ENCODE measurements at places on chromosomes 16 and 17.

GRCh38 chr16:74747-75334, 2.4 kb upstream of the RHBDF1 start:
- no peak for DNase-seq
- peaks cover 88% of the 10 kb centered on the region for H3K4me1 ChIP-seq
- peak overlapping the region; percentile 77 for H3K27ac ChIP-seq
- H3K27me3 ChIP-seq = peaks cover 27% of the 10 kb centered on the region
- H3K36me3 ChIP-seq = peaks cover 15% of the 10 kb centered on the region

GRCh38 chr17:40371261-40371929, 6.9 kb upstream of the GJD3 start:
- DNase-seq = no peak
- no peak overlapping the region for H3K27ac ChIP-seq

- H3K27ac ChIP-seq = no peak overlapping the region
- H3K4me1 ChIP-seq = peaks cover 53% of the 10 kb centered on the region
- no peak for DNase-seq
- H3K36me3 ChIP-seq = peaks cover 39% of the 10 kb centered on the region
Observed at GRCh38 chr16:81481207-81481821, 36.7 kb downstream of the CMIP start.

DNA sequence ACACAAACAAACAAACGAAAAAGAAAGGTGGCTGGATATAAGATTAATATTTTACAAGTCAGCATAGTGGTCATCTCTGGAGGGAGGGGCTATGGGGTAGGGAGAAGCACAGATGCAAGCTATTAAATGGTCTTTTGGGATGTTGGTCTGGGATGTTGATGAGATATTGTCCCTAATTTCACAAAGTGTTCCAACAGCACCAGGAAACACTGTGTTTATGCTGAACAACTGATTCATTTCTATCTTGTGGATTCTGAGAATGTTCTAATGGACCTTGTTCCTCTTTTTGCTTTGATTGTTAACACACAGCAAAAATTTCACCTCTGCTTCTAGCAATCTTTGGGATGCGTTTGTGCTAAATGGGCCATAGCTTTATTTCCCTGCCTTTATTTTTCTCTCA, 9.7 kb downstream of the PECAM1 start:
- no peaks in the 10 kb centered on the region for H3K27me3 ChIP-seq
- no peak for DNase-seq
- no peaks in the 10 kb centered on the region for H3K36me3 ChIP-seq

GRCh38 chr16:35310999-35311398, 1851.6 kb downstream of the TP53TG3F start:
- no peaks in the 10 kb centered on the region for H3K36me3 ChIP-seq
- no peaks in the 10 kb centered on the region for H3K27me3 ChIP-seq
- H3K4me3 ChIP-seq = no peak overlapping the region
- no peaks in the 10 kb centered on the region for H3K4me1 ChIP-seq
- no peak for DNase-seq
- H3K27ac ChIP-seq = no peak overlapping the region

- no peak overlapping the region for H3K4me3 ChIP-seq
- peaks cover 32% of the 10 kb centered on the region for H3K27me3 ChIP-seq
- H3K4me1 ChIP-seq = peaks cover 29% of the 10 kb centered on the region
- H3K36me3 ChIP-seq = no peaks in the 10 kb centered on the region
Observed at GRCh38 chr17:45218895-45219661, 2.6 kb upstream of the FMNL1 start.

DNA sequence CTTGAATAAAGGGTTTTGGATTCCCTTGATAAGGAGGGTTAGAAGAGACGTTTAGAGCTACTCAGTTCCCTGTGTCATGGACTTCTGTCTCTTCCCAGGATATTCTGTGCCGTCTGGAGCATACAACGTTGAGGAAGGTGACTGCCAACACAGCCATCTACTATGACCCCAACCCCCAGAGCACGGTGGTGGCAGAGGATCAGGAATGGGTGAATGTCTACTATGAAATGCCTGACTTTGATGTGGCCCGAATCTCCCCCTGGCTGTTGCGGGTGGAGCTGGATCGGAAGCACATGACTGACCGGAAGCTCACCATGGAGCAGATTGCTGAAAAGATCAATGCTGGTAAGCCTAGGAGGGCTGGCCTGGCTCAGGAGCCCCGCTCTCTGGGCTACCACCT, 24.7 kb downstream of the POLR2A start:
- DNase-seq = no peak
- no peaks in the 10 kb centered on the region for H3K4me1 ChIP-seq
- H3K27me3 ChIP-seq = no peaks in the 10 kb centered on the region
- no peak overlapping the region for H3K4me3 ChIP-seq
- H3K27ac ChIP-seq = no peak overlapping the region

DNA sequence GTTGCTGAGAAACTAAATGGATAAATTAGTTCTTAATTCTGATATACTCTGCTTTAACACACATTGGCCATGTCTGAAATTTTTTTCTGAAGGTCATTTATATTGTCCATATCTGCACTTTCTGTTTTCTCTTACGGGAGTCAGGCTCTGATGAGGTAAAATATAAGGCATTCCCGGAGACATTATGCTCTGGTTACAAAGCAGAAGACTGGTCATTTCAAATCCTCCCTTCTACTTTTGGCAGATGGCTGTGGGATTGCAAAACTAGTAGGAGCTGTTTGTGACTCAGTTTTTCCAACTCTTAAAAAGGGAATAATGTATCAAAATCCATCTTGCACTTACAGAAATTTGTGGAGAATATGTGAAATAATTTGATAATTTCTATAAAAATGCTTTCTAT, 92.2 kb upstream of the CPHXL start:
- H3K4me1 ChIP-seq = no peaks in the 10 kb centered on the region
- H3K27ac ChIP-seq = no peak overlapping the region

- no peaks in the 10 kb centered on the region for H3K27me3 ChIP-seq
- H3K27ac ChIP-seq = no peak overlapping the region
- peaks cover 5% of the 10 kb centered on the region for H3K36me3 ChIP-seq
- DNase-seq = no peak
Observed at GRCh38 chr16:77874347-77874746, 86.0 kb downstream of the VAT1L start.

DNA sequence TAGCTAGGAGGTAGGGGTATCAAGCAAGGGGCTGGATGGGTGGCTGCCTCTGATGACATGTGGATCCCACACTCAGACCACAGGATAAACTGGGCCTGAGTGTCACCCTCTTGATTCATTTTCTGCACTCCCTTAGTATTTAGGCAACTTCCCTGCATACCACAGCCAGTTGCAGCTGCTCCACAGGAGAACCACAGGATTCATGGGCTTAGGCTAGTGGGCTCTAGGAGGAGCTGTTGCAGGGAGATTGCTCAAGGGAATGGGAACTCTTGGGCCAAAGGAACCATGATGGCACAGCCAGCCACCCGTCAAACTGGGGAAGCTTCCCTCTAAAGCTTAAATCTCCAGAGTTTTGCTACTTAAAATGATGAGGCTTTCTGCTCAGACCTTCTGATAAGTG, 269.7 kb upstream of the ASIC2 start:
- no peak overlapping the region for H3K4me3 ChIP-seq
- H3K4me1 ChIP-seq = no peaks in the 10 kb centered on the region
- H3K27me3 ChIP-seq = no peaks in the 10 kb centered on the region
- DNase-seq = no peak

DNA sequence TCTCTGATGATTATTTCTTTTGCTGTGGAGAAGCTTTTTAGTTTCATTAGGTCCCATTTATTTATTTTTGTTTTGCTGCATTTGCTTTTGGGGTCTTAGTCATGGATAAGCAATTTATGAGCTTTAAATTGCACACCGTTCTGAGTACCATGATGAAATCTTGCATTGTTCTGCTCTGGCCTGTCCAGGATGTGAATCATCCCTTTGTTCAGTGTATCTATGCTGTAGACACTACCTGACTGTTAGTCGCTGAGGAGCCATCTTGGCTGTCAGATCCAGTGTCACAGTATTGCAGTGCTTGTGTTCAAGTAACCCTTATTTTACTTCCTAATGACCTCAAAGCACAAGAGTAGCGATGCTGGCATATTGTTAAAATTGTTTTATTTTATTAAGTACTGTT, 218.0 kb upstream of the CNTNAP4 start:
- no peak overlapping the region for H3K27ac ChIP-seq
- DNase-seq = no peak
- no peaks in the 10 kb centered on the region for H3K27me3 ChIP-seq
- no peaks in the 10 kb centered on the region for H3K36me3 ChIP-seq
- no peaks in the 10 kb centered on the region for H3K4me1 ChIP-seq
- H3K4me3 ChIP-seq = no peak overlapping the region

GRCh38 chr16:11871193-11871592, 19.9 kb upstream of the RSL1D1 start:
- H3K27me3 ChIP-seq = no peaks in the 10 kb centered on the region
- no peak overlapping the region for H3K4me3 ChIP-seq
- peaks cover 14% of the 10 kb centered on the region for H3K36me3 ChIP-seq
- no peak overlapping the region for H3K27ac ChIP-seq
- DNase-seq = no peak
- no peaks in the 10 kb centered on the region for H3K4me1 ChIP-seq

DNA sequence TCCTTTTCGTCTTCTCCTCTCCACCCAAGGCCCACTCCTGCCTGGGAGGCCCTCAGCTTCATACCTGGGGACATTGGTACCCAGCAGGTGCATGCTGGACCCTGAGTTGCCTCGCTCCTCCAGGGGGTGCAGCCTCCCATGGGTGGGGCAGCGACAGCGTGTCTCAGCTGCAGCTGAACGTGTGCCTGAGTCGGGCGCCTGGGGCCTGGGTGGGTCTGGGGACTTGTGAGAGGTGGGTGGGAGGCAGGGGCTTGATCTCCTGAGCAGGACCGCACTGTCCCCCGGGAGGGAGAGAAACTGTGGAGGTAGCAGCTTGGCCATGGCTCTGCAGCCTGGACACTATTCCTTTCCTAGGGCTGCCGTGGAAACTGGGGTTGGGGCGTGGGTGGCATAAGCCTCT, 24.8 kb upstream of the ENGASE start:
- H3K36me3 ChIP-seq = peaks cover 11% of the 10 kb centered on the region
- H3K27ac ChIP-seq = no peak overlapping the region
- H3K27me3 ChIP-seq = no peaks in the 10 kb centered on the region
- H3K4me1 ChIP-seq = peaks cover 16% of the 10 kb centered on the region

- no peak for DNase-seq
- H3K36me3 ChIP-seq = no peaks in the 10 kb centered on the region
- H3K27ac ChIP-seq = no peak overlapping the region
- no peaks in the 10 kb centered on the region for H3K4me1 ChIP-seq
Observed at GRCh38 chr16:48978501-48978900, 303.1 kb downstream of the CBLN1 start.

- H3K36me3 ChIP-seq = peaks cover 41% of the 10 kb centered on the region
- no peak overlapping the region for H3K27ac ChIP-seq
- no peak overlapping the region for H3K4me3 ChIP-seq
- no peaks in the 10 kb centered on the region for H3K27me3 ChIP-seq
- peaks cover 55% of the 10 kb centered on the region for H3K4me1 ChIP-seq
Observed at GRCh38 chr16:27726621-27727261, 176.8 kb downstream of the KATNIP start.

GRCh38 chr17:34843682-34844081, 117.6 kb downstream of the CCT6B start:
- no peak overlapping the region for H3K27ac ChIP-seq
- H3K4me3 ChIP-seq = no peak overlapping the region
- no peaks in the 10 kb centered on the region for H3K36me3 ChIP-seq
- DNase-seq = no peak
- no peaks in the 10 kb centered on the region for H3K4me1 ChIP-seq
- peaks cover 2% of the 10 kb centered on the region for H3K27me3 ChIP-seq

DNA sequence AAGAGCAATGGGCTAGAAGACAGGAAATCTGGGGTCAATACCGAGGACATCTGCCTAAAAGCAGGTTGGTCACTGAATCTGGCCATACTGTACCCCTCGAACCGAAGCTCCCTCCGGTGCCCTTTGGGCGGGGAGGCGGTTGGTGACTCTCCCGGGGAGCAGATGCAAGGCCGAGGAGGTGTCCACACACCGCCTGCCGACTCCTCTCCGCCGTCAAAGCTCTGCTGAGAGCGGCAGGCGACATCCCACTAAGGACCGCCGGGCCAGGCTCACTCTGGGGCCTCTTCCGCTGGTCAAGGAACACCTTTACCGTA, 458 bp downstream of the ZNF200 start:
- peaks cover 16% of the 10 kb centered on the region for H3K4me1 ChIP-seq
- no peaks in the 10 kb centered on the region for H3K27me3 ChIP-seq
- H3K27ac ChIP-seq = peak overlapping the region; percentile 98
- DNase-seq = no peak

DNA sequence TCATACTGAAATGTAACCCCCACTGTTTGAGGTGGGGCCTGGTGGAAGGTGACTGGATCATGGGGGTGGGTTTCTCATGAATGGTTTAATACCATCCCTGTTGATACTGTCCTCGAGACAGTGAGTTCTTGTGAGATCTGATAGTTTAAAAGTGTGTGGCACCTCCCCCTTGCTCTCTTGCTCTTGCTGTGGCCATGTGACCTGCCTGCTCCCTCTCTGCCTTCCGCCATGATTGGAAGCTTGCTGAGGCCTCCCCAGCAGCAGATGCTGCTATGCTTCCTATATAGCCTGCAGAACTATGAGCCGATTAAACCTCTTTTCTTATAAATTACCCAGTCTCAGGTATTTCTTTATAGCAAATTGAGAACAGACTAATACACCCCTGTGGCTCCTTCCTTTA, 40.6 kb downstream of the STAT3 start:
- no peak overlapping the region for H3K4me3 ChIP-seq
- no peak for DNase-seq
- H3K27ac ChIP-seq = no peak overlapping the region
- H3K36me3 ChIP-seq = peaks cover 16% of the 10 kb centered on the region
- no peaks in the 10 kb centered on the region for H3K4me1 ChIP-seq

DNA sequence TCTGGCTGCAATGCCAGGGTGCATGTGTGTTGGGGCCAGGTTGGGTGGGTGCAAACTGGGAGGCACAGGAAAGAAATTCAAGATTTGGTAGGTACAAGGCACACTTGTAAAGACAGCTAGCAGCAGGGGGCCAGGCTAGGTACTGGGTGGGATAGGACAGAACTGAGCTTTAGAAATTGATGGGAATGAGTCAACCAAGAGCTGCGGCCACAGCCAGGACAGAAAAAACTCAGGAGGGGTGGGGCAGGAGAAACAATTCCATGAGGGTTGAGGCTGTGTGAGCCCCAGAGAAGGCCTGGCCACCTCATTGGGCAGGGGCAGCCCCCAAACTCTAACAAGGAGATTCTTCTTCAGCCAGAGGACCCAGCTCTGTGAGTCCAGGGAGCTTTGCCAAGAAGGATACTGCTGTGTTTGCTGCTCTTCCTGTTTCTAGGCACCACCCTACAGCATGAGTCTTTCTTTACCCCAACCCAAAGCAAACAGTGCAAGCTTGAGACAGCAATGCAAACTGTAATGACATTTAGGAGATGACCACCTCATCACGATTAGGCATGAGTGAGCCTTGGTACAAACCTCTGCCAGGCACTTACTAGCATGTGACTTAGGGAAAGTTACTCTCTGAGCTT, 21.3 kb upstream of the CCDC182 start:
- H3K27me3 ChIP-seq = peaks cover 6% of the 10 kb centered on the region
- H3K36me3 ChIP-seq = no peaks in the 10 kb centered on the region
- no peak for DNase-seq

DNA sequence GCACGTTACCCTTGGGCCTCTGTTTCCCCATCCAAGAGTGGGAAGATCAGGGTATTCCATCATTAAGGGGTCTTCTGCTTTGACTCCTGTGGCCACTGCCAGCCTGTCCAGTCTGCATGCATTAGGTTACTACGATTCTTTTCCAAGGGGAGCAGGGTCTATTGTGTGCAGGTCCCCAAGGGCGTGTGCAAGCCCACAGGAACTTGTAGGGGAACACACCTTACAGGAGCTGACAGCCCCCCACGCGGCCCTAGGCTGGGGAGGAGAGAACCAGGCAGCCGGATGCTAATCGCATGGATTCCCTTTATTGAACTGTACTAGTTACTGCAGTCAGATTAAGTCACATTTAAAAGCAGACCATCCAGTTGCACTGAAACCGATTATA, 116.7 kb downstream of the C16orf78 start:
- no peaks in the 10 kb centered on the region for H3K27me3 ChIP-seq
- no peak overlapping the region for H3K27ac ChIP-seq
- peaks cover 33% of the 10 kb centered on the region for H3K4me1 ChIP-seq
- peaks cover 13% of the 10 kb centered on the region for H3K36me3 ChIP-seq
- DNase-seq = no peak

All from spinal cord (tissue), 10 donors.